Fibroblast of skin of right quadriceps (primary cell): ENCODE measurements at places on chromosomes 13 and 19.

GRCh38 chr19:51372021-51372648, 319 bp downstream of the NKG7 start:
- no peak for DNase-seq

GRCh38 chr19:10637894-10638293, 12.5 kb downstream of the SLC44A2 start:
- no peak for DNase-seq

DNA sequence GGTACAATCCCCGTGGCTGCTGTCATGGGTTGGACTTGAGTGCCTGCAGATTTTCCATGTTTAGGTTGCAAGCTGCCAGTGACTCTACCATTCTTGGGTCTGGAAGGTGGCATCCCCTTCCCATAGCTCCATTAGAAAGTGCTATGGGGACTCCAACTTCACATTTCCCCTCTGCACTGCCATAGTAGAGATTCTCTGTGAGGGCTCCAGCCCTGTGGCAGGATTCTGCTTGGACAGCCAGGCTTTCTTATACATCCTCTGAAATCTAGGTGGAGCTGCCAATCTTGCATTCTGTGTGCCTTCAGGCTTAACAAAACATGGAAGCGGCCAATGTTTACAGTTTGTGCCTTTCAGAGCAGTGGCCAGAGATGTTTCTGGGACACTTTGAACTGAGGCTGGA, 636.2 kb downstream of the SLITRK6 start:
- no peak for DNase-seq

DNA sequence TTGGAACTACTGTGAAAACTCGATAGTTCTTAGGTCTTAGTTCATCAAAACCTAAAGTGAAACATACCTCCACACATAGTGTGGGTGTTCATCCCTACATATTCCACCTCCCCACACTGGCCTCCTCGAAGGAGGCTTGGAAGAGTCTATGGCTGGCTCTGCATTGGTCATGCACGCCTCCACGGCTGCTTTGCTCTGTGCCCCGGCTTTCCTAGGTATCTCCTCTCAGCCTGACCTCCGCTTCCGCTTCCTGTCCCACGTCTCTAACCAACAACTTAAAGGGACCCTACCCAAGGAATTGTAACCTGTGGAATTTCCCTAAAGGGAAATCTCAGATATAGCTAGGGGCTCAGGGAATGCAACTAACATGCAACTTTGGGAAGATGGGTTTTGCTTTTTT, 79.7 kb upstream of the MBNL2 start:
- DNase-seq, result no peak

- peak; percentile 68 for DNase-seq
These were observed 264.0 kb downstream of the KLF12 start for GRCh38 chr13:73870036-73870741.

- DNase-seq, result no peak
These were observed 64.1 kb downstream of the KLF12 start for GRCh38 chr13:74070065-74070464.

DNA sequence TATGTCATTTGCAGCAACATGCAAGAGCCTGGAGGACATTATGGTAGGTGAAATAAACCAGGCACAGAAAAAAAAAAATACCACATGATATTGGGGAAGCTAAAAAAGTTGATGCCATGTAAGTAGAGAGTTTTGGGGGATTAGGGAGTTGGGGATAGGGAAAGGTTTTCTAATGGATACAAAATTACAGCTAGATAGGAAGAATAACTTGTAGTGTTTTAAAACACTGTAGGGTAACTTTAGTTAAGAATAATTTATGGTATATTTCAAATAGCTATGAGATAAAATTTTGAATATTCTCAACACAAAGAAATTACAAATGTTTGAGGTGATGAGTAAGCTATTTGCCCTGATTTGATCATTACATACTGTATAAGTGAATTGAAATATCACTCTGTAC, 1456.7 kb upstream of the MIR17HG start:
- DNase-seq, result no peak

GRCh38 chr19:35846038-35846668, 6.2 kb downstream of the NPHS1 start:
- DNase-seq, result no peak

- peak; percentile 79 for DNase-seq
These were observed 15.7 kb downstream of the GARRE1 start for GRCh38 chr19:34269968-34270621.

- no peak for DNase-seq
These were observed 1540.5 kb downstream of the UQCRFS1 start for GRCh38 chr19:27672309-27673047.

DNA sequence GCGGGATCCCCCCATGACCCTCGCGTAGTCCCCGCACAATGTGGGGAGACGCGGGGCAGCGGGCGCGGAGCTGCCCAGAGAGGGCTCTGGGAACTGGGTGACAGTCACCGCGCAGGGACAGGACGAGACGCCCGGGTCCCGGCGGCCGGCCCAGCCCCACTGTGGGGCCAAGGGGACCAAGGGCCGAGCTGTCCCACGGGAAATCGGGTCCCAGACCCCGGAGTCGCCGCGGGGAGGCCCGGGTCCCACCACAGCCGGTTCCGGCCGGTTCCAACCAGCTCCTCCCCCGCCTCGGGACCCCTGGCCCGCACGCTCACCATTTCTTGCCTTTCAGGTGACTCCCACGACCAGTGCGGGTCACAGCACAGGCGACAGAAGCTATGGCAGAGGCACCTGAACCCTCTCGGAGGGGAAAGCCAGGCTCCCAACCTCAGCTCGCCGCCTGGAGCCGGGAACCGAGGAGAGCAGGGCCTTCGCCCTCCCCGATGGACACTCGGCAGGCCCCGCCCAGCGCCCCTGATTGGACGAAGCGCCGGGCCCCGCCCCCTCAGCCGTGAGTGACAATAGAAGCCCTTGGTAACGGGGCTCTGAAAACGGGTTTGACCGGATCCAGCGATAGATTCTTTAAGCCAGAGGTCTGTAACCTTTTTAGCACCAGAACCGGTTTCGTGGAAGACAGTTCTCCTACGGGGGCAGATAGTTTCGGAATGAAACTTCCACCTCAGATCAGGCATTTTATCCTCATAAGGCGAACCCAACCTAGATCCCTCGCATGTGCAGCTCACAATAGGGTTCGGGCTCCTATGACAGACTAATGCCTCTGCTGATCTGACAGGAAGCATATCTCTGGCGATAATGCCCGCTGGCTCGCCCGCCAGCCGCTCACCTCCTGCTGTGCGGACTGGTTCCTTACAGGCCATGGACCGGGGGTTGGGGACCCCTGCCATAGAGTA, at the start of gene ZNF433:
TSS of gene ZNF433 (minus strand) at position 460 of the 953 bp plus-strand sequence. CDS start at position 320, 140 bp downstream.
- DNase-seq, result peak; percentile 78

GRCh38 chr19:1910177-1910576, 5.0 kb downstream of the ADAT3 start:
- DNase-seq, result no peak

DNA sequence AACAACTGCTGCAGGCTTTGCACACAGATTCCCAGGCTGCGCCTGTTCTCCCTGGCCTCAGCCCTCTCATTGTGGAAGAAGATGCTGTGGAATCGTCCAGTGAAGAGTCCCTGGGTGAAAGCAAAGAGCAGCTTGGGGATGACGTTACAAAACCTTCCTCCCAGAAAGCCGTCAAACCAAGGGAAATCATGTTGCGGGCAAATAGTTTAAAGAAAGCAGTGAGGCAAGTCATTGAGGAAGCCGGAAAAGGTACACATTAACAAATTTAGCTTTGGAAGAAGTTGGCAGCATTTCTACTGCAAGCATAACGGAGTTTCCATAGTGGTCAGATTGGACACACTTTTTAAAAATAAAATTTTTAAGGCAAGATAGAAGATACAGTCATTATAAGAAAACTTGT, 82.9 kb upstream of the AKAP11 start:
- no peak for DNase-seq

- DNase-seq, result no peak
These were observed 124.7 kb upstream of the RNF113B start for GRCh38 chr13:98301721-98302120.

DNA sequence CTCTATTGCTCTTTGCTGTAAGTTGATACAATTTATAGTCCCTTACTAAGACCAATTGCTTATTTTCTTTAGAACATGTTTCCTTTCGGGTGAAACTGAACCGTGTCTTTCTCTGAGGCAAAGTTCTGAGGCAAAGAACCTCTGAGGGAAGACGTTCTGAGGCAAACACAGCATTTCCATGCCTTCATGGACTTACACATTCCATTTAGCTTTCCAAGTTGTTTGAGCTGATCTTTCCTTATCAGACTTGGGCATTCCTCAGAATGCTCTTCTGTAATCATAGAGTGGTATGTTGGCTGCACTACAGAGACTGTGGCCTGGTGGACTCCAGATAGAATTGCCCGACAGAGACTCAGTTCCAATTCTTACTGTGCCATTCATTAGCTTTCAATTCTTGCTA, 579.1 kb downstream of the KCTD12 start:
- DNase-seq, result no peak

- no peak for DNase-seq
These were observed 7.1 kb downstream of the GGACT start for GRCh38 chr13:100581504-100581903.

DNA sequence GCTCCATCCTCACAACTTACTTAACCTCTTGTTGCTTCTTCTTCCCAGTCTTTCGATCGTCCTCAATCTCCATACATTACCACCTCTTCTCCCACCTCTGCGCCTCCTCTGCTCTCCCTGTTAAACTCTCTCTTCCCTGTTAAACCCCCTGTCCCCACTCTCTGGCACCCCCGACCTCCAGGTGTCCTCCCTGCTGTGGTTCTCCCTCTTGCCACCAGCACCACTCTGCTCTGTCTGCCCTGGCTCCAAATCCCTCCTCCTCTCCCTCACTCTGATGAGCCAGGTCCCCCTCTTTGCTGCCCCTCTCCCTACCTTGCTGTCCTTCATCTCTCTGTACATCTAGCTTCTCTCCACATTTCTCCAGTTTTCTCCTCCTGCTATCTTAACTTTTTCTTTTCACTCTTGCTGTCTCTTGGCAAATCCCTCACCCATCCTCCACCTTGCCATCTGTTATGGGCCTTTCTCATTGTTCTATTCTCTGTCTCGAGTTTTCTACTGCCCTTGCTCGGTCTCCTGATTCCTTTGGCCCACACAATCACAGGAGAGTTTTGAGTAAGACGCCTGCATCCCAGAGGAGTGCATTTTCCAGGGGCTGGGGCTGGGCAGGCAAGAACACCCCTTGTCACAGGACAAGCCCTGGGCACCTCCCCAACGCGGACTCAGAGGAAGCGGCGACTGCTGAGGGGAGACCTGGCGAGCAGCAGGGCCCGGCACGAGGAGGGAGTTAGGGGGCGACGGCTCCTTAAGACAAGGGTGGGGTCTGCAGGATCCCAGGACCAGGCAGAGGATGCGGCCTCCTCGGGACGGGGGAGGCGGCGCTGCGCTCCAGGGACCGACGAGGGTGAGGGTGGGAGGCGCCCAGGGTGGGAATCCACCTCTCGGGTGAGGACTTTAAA, 21.4 kb upstream of the ERVV-1 start:
- no peak for DNase-seq

GRCh38 chr13:46796129-46796514, 839 bp downstream of the ESD start:
- no peak for DNase-seq

- DNase-seq, result no peak
These were observed 458.0 kb upstream of the GPC6 start for GRCh38 chr13:92768602-92769001.

DNA sequence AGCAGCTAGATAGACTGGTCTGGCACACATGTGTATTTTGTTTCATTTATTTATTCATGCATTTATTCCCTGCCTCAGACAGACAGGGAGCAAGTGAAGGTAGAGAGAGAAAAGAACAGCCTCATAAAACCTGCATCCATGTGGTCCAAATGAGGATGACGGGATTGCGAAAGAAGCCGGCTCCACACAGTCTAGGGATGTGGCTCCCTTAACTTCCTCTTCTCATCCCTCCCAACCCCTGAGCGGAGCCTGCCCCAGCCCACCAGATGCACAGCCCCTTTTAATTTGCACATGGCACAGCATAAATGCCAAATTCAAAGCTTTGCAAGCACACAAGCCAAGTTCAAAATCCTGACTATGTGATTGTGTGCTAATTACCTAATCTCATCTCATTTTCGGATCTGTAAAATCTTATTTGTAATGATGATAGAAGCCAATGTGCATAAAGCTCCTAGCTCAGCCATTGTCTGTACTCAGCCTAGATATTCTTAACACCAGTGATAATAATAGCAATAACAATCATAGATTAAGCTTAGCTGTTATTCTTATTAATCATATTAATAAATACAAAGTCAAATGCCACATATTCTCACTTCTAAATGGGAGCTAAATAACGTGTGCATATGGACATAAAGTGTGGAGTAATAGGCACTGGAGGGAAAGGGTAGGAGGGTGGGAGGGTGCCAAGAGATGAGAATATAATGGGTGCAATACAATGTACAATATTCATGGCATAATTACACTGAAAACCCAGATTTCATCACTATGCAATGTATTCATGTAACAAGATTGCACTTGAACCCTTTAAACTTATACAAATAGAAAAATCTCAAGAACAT, 156.3 kb downstream of the DCT start:
- DNase-seq, result peak; percentile 64

DNA sequence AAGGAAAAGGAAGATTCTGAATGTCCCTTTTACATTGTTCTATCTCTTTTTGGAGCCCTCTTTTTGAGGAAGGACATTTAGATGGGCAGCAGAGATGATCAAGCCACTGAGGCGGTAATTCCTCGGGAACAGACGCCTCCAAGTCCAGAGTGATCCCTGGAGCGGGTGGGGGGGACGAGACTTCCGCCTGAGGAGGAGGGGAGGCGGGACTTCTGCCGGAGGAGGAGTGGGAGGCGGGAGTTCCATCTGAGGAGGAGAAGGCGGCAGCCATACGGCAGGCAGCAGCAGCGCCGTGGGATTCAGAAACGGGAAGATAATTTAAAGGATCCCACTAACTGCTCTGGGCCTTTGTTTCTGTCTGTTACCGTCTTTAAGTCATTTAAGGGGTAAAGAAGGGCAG, 37.6 kb upstream of the CD177 start:
- no peak for DNase-seq

- DNase-seq, result no peak
These were observed 25.7 kb downstream of the TEX29 start for GRCh38 chr13:111346101-111346680.

- no peak for DNase-seq
These were observed 30.2 kb upstream of the FREM2 start for GRCh38 chr13:38656699-38657098.

GRCh38 chr13:24788538-24788937, 24.6 kb downstream of the RNF17 start:
- DNase-seq, result no peak
